ENCODE measurements at places on chromosomes 3 and 15.
A peak's percentile ranks its signal among the peaks of the same experiment; 100 is the strongest.

GRCh38 chr3:139198186-139198585 lies 145.6 kb upstream of the MRPS22 start:
- no peak for DNase-seq

DNA sequence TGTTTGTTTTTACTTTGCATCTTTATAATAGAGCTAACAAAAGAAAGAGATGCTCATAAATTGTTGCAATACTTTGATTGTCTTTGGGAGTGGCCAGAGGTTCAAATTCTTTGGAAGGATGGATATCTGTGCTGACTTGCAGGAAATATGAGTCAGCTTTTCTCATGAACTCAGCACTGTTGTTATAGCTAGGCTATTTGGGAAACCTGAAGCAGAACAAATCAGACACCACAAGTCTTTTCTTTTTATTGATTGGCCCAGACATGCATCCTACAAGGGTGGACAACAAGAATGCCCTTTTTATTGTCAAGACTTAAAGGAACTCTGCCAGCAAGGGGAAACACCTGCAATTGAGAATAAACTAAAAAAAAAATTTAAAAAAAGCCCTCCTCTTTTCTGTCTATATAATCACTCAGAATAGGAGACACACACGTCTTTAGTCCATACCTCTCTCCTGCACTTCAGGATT lies 4.6 kb upstream of the DENND4A start:
- DNase-seq: no peak

DNA sequence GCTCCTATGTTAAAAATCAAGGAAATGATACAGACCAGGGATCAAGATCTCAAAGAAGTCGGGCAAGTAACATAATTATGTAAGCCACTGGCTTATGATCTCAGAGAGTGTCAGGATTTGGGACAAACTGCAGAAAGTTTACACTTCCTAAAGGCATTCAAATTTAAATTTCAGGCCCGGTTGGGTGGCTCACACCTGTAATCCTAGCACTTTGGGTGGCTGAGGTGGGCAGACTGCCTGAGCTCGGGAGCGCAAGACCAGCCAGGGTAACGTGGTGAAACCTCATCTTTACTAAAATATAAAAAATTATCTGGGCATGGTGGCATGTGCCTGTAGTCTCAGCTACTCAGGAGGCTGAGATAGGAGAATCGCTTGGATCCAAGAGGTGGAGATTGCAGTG lies 124.4 kb upstream of the UBE2E2 start:
- no peak for DNase-seq

- no peak for DNase-seq
Measured at GRCh38 chr15:77889009-77889806, 188.3 kb downstream of the TBC1D2B start.

- DNase-seq: no peak
Measured at GRCh38 chr3:81521855-81522254, 239.6 kb downstream of the GBE1 start.

GRCh38 chr15:63970621-63971426 lies 75.5 kb downstream of the DAPK2 start:
- no peak for DNase-seq

GRCh38 chr15:58805095-58805494 lies 34.0 kb downstream of the MINDY2 start:
- no peak for DNase-seq

- DNase-seq: no peak
Measured at GRCh38 chr3:37974121-37975083, 16.2 kb upstream of the VILL start.

DNA sequence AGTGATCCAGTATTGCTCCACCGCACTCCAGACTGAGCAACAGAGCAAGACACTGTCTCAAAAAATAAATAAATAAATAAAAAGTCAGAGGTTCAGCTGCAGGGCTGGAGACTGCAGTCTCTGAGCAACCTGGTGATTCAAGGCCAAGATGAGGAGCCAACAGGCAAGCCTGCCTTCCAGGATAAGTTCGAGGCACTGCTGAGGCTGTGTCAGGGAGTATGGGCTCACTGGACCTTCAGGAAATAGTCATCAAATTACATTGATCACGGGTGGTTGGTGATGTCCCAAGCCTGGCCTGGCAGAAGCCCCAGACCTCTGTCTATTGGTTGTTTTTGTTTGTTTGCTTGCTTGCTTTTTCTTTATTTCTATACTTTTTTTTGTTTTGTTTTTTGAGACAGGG lies 41.5 kb downstream of the IDH2 start:
- DNase-seq: no peak

DNA sequence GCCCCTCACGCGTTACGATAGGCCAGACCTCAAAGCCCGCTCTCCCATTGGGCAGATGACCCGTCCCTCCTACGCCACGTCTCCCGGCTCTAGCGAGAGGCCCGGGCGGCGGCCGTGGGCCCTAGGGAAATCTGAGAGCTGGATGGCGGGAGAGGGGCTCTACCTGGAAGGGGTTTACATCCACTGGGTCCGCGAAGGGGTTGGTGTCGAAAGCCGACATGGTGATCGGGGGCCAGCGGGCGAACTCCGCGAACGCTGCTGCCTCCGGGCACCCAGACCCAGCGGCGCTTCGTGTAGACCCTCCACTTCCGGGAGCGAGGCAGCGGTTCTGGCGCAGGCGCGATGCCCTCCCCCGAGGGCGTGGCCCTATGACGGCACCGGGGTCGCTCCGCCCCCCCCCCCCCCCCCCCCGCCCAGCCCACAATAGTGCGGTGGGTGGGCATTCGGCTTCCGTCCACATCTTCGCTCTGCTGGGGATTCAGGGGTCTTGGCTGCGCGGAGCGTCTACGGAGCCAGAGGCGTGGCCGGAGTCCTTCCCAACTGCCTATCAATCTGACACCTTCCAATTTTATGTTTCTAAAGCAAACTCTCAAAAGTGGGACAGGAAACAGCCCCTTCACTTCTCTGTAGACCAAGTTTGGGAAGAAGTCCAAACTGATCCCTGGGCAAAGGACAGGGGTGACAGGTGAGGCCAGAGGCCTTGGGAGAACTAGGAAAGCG lies at the start of gene SCAMP2:
Gene SCAMP2, minus strand, starts transcription at position 330 of the 720 bp plus-strand sequence. Its CDS starts 110 bp downstream, at position 220.
- peak; percentile 39 for DNase-seq

DNA sequence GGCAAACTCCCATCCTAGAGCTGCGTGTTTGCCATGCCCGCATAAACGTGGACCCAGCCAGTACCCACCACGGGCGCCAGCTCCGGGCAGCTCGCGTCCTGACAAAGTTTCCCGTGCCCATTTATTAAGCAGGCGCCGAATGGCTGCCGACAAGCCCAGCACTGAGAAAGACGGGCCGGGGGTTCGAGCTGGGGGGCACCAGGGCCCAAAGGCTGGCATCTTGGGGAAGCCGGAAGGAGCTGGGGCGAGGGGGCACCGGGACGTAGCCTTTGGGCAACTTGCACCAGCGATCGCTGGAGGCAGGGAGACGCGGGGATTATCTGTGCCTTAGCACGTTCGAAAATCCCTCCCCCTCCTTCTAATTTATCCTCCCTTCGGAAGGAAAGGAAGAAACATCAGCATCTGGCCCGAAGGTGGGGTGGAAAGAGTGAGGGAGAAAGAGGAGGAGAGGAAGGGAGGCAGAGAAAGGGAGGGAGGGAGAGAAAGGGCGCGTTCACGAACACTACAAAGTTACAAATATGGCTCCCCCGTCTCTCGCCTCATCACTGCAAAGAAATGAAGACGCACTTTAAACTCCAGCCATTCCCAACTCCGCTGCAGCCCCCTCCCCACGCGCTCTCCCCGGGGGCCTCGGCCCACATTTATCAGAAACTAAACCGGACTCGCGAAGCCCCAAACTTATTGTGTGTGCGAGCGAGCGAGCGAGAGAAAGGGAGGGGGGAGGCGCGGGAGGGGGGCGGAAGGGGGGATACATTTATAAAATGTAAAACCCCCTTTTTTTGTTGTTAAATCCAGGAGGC lies 1.0 kb downstream of the ANP32A start:
- no peak for DNase-seq
